ENCODE measurements at places on chromosomes 1 and 21. TPM values are rescaled to one million over a fixed set of nuclear protein-coding genes. Genes with fewer than 3 reads are reported as not detected.

GJA8 gene
- not detected for total RNA-seq

ELAPOR1 gene
- total RNA-seq = 0.30 TPM

GRCh38 chr1:179663810-179664209, 72.2 kb downstream of the TDRD5 start:
- DNase-seq = no peak

GRCh38 chr1:96130432-96130831, 591.2 kb upstream of the PTBP2 start:
- no peak for DNase-seq

DNA sequence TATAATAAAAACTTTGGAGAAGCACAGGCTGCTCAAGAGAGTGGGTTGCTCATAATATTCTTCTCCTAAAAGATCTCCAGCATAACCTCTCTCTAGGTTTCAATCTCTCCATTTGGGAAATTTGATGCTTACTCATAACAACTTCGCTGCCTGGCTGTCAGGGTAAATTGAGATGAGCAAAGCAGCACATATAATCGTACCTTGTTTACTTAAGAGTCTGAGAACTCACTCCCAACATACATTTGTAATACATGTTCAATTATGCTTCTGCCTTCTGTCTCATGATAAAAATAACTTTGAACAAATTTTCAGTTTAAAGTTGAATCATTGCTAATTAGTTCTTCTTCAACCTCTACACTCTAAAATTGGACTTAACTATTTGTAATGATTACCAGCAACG, 68.9 kb downstream of the DUSP10 start:
- DNase-seq = no peak

- no peak for DNase-seq
Observed at GRCh38 chr1:212754680-212755079, 36.9 kb downstream of the NSL1 start.

NAV1 gene
- total RNA-seq = 86.6 TPM

AUNIP gene
- not detected for total RNA-seq

DNA sequence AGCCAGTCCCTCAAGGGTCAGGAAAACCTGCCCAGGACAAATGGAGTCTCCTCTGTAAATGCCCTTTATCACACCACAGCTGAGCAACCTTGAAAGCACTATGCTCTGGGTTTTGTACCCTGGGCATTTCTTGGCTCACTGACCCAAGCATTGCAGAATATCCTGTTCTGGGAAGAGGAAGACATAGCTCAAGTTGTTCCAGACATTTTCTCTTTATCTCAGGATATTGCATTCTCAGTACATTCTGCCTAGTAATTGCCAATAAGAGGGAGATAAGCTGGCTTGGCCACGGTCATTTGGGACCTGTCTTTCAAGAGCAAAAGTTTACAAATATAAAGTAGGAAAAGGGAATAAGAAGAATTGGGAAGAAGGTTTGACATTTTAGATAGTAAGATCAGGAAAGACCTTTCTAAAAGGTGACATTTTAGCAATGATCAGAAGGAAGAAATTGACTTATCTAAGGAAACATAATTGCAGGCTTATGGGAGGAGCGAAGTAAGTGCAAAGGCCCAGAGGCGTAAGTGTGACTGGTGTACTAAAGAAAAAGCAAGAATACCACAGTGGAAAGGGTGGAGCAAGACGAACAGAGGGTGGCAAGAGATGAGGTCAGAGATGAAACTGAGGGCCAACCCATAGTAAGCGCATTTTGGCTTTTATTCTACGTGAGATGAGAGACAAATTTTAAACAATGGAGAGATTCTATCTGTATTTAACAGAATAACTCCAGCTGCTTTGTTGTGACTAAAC, 394.0 kb upstream of the CXADR start:
- no peak for DNase-seq

GRCh38 chr1:232040260-232040659, 413.7 kb downstream of the DISC1 start:
- DNase-seq = no peak

GRCh38 chr1:12811409-12811784, 19.8 kb downstream of the PRAMEF11 start:
- no peak for DNase-seq

METTL13 gene
- total RNA-seq = 14.4 TPM

C1QB gene
- total RNA-seq = 34.3 TPM

ZMYND12 gene
- 1.6 TPM for total RNA-seq

ZNF691 gene
- 6.5 TPM for total RNA-seq

SUSD4 gene
- 6.4 TPM for total RNA-seq

DNA sequence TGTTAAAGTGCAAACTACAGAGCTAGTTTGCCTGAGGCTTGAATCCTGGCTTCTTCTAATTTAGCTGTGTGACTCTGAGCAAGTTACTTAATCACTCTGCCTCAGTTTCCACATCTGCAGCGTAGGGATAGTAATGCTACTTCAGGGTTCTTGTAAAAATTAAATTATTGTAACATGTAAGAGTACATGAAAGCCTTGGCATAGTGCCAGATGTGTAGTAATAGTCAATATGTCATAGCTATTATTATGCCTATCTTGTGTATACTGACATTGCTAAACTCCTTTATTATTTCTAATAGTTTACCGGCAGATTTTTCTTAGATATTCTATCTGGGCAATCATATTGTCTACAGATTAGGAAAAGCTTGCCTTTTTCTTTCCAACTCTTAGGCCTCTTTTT, 6.8 kb upstream of the TADA1 start:
- DNase-seq = no peak

- no peak for DNase-seq
Observed at GRCh38 chr1:160081261-160081936, at the start of gene KCNJ9. Gene KCNJ9, plus strand, starts transcription at chr1:160081538. Its CDS starts 2,493 bp downstream, at chr1:160084031.

DNA sequence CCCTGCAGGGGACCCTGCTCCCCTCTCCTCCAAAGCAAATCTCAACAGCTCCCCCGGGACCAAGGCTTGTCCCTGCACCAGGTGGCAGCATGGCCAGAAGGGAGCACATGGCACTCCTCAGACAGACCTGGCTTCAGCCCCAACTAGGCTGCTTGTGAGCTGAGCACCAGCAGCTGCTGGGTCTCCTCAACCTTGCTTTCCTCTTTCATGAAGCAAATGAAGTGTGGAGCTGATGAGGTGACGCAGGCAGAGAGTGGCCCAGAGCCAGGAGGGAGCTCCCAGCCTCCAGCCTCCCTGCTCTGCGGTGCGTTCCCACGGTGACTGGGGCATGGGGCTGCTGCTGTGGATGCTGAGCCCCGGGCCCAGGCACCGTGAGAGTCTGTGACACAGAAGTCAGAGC, 34.0 kb downstream of the MEGF6 start:
- no peak for DNase-seq

VAV3 gene
- 1.9 TPM for total RNA-seq

GRCh38 chr1:76015478-76016103, 59.0 kb upstream of the ST6GALNAC3 start:
- DNase-seq = no peak

NUP210L gene
- total RNA-seq = 0.48 TPM

GRCh38 chr1:27545876-27546275, 55.9 kb upstream of the WASF2 start:
- DNase-seq = no peak

- DNase-seq = no peak
Observed at GRCh38 chr1:24507405-24507804, 4.8 kb downstream of the RCAN3 start.

S100A2 gene
- 5.0 TPM for total RNA-seq

GRCh38 chr21:35511696-35512162, 462.6 kb upstream of the RUNX1 start:
- no peak for DNase-seq

MANEAL gene
- total RNA-seq = 2.1 TPM

- no peak for DNase-seq
Observed at GRCh38 chr21:15212206-15212605, 147.4 kb upstream of the NRIP1 start.

CYP4A11 gene
- total RNA-seq = not detected

CRNN gene
- not detected for total RNA-seq

DNA sequence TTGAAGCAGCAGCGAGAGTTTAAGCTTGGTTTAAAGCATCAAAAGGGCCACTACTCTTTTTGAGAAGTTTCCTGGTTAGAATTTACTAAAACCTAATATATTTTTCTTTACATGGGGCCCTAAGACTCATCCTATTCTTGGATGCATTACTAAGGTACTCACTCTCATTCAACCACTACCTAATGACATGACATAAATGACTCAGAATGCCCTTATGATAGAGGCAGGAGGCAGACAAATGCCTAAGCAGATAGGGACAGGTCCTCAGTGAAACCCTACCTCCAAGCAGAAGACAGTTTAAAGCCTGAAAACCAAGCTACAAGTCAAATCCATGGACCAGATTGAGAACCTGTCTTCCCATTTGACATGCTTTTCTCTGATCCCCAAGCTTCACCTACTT, 34.3 kb upstream of the SLC35A3 start:
- no peak for DNase-seq

GRCh38 chr1:147895123-147895522, 7.5 kb upstream of the GJA8 start:
- no peak for DNase-seq

ACTA1 gene
- total RNA-seq = 14,709 TPM

GRCh38 chr1:5994713-5995621, 2.7 kb upstream of the NPHP4 start:
- peak; percentile 73 for DNase-seq

GRCh38 chr1:156407344-156407743, 38.3 kb downstream of the RHBG start:
- DNase-seq = no peak

- DNase-seq = no peak
Observed at GRCh38 chr1:166738140-166738539, 101.1 kb upstream of the POGK start.

- DNase-seq = no peak
Observed at GRCh38 chr1:220431554-220432239, 96.2 kb upstream of the MARK1 start.

- DNase-seq = no peak
Observed at GRCh38 chr1:93744299-93744988, 62.8 kb upstream of the BCAR3 start.

OR6N1 gene
- not detected for total RNA-seq

DNA sequence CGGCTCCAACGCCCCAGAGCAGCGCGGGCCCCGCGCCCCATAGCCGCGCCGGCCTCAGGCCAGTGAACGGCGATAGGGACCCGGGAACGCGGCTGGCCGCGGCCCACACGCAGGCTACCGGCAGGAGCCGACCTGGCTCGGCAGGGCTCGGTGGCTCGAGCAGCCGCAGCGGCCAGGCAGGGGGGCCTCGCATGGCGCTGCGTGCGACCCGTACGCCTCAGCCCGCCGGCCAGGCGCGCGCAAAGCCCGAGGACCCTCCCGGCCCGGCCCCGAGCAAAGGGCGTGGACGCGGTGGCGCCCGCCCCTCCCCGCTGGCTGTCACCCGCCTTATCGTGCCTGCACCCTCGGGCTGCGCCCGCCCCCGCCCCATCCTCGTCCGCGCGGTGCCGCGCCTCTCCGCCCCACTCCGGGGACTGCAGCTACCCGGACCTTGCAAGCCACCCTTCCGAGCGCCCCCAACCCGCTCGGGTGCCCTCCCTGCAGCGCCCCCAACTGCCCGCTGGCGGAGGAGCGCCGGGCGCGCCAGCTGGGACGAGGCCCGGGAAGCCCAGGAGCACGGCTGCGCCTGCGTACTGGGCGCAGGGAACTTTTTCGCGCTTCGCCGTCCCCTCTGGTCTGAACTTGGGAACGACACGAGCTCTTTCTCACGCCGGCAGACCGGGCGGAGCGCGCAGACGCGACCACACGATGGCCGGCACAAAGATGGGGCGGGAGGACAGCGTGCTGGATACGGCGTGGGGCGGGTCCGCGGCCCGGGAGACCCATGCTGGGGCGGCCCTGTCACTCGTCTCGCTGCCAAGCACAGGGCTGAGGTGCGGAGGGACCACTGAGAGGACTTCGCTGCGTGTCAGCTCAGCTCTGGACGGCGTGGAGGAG, at the start of gene ABCB10:
TSS of gene ABCB10 (minus strand) at position 248 of the 876 bp plus-strand sequence. CDS start at position 193, 55 bp downstream.
- peak; percentile 98 for DNase-seq

TMEM61 gene
- total RNA-seq = not detected

DNA sequence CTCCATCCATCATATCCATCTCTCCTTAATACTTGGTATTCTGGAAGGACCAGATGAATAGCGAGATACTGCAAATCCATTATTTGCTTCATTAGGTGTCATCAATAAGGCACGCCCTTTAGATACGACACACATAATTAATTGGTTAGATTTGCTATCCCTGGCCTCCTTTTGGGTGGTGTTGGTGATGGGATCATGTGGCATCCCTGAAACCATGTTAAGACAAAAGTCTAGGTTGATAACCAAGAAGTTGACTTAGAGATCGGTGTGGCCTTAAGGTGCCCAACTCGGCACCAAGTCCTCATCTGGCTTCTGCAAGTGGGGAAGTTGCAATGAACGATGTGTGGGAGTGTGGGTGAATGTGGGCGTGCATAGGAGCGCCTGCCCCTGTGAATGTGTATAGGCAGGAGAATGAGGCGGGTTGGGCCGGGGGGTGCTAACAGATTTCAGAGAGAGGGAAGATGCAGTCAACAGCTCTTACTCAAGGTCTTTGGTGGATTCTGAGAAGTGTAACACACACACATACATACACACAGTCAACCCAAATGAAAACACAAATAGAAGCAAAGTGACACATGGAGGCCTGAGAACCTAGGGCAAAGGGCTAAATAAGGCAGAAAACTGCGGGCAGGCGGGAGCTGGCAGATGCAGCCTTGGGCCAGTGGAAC, 415.7 kb upstream of the ESRRG start:
- DNase-seq = no peak

ATP1A4 gene
- total RNA-seq = 1.0 TPM

- peak; percentile 97 for DNase-seq
Observed at GRCh38 chr21:33380483-33380998, 22.7 kb upstream of the IFNGR2 start.

PTGS2 gene
- total RNA-seq = 0.81 TPM

- no peak for DNase-seq
Observed at GRCh38 chr1:116971965-116972673, 29.4 kb upstream of the CD101 start.

NECTIN4 gene
- not detected for total RNA-seq

- no peak for DNase-seq
Observed at GRCh38 chr1:167173516-167174184, 47.0 kb upstream of the POU2F1 start.

- no peak for DNase-seq
Observed at GRCh38 chr1:232845406-232845955, 40.3 kb downstream of the MAP10 start.

HEYL gene
- total RNA-seq = 20.5 TPM

- DNase-seq = no peak
Observed at GRCh38 chr1:165452336-165453130, 7.6 kb upstream of the RXRG start.

DFFA gene
- total RNA-seq = 22.8 TPM

Measured in cardiac septum (tissue), 1 donor.